Motor neuron (in vitro differentiated cells): ENCODE measurements at places on chromosomes 2 and 18. TPM values are rescaled to one million over a fixed set of nuclear protein-coding genes. Genes with fewer than 3 reads are reported as not detected.
A peak's percentile ranks its signal among the peaks of the same experiment; 100 is the strongest.

DNA sequence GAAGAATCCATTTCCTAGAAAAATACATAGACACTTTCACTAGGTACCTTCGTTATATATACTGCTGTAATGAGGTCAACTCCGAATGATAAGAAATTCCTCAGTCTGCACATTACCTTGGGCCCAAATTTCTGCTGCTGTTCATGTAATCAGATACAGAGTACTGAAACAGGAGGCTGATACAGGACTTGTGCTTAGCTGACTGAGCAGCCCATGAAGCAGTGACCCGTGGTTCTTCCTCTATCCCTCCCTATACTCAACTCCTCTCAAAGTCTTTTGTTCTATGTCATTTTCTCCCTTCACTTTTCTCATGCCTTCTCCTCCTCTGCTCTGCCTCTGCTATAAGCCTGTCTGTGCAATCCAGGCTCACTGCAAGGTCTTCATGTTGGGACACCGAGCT is 57.5 kb upstream of the ST8SIA5 start:
- no peak for ATAC-seq

- no peak for ATAC-seq
Observed at GRCh38 chr2:223026357-223027110, 25.5 kb upstream of the KCNE4 start.

DNA sequence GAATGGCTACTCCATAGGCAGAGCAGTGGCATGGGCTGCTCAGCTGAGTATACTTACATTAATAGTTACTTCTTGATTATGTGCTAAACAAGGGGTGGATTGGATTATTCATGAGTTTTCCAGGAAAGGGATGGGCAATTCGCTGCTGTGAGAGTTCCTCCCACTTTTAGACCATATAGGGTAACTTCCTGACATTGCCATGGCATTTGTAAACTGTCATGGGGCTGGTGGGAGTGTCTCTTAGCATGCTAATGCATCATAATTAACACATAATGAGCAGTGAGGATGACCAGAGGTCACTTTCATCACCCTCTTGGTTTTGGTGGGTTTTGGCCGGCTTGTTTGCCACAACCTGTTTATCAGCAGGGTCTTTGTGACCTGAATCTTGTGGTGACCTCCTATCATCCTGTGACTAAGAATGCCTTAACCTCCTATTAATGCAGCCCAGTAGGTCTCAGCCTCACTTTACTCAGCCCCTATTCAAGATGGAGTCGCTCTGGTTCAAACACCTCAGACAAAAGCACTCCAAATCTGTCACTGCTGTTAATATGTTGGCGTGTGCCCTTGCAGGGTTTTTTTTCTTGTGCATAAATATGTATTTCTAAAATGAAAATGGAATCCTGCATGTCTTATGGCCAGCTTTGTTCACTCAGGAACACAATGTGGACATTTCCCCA is 56.0 kb downstream of the CYBRD1 start:
- ATAC-seq: peak; percentile 85

GRCh38 chr2:120711694-120712093 is 24.0 kb upstream of the GLI2 start:
- no peak for ATAC-seq

ITGB6 gene
- 0.10 and 0.14 TPM in 2 replicates for total RNA-seq

C1QL2 gene
- not detected in 2 replicates for total RNA-seq

- ATAC-seq: no peak
Observed at GRCh38 chr2:216596236-216596979, 36.8 kb upstream of the IGFBP2 start.

DNA sequence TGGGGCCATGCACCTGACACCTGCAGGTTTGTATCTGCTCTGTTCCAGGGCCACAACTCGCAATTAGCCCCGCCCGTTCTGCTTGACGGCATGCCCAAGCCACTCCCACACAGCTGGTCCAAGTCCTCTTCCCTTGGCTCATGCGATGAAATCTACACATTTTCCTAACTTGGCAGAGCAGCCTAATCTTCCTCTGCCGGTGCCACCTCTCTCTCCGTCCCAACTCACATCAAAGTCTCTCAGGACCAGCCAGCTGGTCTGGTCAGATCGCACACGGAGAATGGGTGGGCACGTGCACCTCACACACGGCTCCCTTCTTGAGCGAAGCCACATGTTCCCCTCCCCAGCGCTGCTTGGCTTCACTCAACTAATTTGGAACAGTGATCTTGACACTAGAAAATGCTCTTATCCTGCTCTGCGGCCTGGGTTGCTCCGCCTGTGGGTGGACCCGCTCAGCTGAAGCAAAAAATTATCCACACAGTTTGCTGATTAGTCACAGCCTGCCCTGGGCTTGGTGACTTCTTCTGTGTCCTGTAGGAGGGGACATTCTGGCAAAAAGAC is 176.7 kb downstream of the NRP2 start:
- peak; percentile 24 for ATAC-seq

CKAP2L gene
- total RNA-seq: 21.4 and 22.5 TPM in 2 replicates

DNA sequence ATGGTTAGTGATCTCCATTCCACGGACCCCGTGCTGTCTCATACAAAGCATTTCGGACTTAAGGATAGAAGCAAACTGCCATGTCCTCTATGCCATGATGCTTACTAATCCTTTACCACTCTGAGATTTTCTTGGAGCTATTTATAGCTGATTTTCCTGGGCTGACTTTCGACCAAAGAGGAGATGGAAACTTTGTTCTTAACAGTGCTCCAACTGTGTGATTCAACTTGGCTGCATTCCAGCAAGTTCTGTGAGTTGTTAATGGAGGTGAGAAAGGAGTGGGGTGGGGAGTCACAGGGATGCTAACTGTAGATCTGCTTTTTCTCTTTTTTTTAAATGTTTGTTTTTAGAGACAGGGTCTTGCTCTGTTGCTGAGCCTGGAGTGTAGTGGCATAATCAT is 45.5 kb upstream of the MSH2 start:
- ATAC-seq: no peak

LMAN2L gene
- 18.4 and 19.7 TPM in 2 replicates for total RNA-seq

DNA sequence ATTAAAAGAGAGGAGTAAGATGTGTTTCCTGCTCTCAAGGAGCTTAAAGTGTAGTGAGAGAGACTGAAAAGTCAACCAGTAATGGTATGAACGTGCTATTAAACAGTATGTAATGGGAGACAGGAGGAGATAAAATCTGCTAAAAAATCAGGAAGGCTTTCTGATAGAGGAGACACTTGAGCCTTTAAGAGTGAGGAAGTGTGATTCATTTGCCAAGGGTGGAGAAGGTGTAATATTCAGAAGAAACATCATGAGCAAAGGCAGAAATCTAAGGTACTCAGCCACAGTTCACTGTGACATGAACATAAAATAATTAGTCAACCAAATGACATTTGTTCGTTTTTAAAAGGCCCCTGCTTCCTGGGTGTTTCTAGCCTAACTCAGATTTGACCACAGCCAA is 137.8 kb upstream of the SKOR2 start:
- ATAC-seq: peak; percentile 60

DNA sequence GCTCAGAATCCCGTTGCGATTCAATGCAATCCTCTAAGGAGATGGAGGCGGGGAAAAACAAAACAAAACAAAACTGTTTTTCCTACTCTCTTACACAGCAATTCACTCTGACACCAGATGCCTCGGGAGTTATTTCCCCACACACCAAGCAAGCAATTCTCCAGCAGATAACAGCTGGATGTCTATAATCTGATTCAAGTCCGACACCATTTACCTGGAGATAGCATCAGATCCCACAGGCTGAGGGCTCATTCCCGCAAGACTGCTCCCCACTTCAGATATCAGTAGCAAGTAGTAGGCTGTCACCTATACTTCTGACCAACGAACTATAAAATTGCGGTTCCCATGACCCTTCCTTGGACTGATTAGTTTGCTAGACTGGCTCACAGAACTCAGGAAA is 58.7 kb downstream of the DTNB start:
- ATAC-seq: no peak
